NCI-H187 (cell line): ENCODE measurements at places on chromosomes 1 and 21.

DNA sequence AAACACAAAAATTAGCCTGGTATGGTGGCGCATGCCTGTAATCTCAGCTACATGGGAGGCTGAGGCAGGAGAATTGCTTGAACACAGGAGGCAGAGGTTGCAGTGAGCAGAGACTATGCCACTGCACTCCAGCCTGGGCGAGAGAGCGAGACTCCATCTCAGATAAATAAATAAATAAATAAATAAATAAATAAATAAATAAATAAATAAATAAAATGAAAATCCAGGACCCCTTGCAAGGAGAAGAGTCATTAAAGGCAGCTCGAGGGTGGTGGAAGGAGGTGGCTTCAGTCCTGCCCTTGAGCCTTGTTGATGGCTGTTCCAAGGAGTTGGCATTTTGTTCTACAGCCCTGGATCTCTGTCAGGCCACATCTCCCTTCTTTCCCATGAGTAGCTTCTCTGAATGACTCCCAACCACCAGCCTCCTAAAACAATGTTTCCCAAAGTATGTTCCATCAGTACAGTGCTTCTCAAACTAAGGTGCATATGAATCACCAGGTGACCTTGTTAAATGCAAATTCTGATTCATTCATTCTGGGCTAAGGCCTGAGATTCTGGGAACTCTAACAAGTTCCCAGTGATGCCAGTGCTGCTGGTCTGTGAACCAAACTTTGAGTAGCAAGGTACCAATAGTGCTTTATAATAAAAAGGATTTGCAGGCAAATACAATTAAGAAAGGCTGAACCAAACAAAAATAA lies 99.0 kb downstream of the KCNN3 start:
- DNase-seq, result no peak

DNA sequence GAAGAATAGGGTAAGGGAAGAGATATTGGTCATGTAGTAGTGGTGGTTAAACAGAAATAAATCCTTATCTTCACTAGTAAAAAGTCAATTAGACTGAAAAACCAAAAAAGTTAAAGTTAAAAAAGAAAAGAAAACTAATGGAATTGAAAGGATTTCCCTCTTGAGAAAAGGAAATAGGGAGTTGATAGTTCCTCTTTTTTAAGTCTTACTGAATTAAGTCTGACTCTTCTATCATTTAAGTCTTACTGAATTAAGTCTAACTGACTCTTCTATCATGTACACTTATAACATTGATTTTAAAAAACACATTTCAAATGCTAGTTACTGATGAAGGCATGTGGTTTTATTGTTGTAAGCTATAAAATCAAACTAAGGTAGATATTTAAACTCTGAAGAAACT lies 49.5 kb upstream of the TENT5C start:
- DNase-seq, result no peak

DNA sequence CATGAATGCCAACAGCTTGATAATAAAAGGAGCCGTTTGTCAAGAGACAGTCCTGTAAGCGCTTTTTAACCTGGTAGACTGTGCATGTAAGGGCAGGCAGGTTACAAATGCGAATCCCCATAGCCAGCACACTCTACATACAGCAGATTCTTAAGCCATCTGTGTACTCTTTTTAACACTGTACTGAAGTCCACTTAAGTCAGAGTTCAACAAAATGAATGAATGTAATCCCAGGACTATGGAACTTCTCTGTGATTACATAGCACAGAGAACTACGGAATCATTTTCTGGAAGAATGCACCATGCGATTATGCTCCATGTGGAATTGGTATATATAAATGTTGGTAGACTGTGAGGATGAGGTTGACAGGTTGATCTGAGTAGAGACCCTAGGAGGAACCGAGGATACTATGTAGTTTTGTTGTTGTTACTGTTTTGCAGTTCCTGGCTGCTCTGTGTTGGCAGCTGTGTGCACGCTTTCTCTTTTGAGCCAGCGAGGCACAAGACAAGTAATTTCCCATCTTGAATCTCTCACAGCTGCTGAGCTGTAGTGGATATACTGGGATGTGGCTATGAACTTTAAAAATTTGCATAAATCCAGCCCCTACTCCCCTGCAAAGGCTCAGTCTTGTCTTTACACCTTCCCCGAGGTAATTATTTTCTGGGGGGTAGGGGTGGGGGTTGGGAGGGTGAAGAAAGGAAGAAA lies 21.9 kb downstream of the LRRC8D start:
- peak; percentile 56 for DNase-seq

- DNase-seq, result no peak
Measured at GRCh38 chr1:75980972-75981897, 49.0 kb upstream of the ASB17 start.

DNA sequence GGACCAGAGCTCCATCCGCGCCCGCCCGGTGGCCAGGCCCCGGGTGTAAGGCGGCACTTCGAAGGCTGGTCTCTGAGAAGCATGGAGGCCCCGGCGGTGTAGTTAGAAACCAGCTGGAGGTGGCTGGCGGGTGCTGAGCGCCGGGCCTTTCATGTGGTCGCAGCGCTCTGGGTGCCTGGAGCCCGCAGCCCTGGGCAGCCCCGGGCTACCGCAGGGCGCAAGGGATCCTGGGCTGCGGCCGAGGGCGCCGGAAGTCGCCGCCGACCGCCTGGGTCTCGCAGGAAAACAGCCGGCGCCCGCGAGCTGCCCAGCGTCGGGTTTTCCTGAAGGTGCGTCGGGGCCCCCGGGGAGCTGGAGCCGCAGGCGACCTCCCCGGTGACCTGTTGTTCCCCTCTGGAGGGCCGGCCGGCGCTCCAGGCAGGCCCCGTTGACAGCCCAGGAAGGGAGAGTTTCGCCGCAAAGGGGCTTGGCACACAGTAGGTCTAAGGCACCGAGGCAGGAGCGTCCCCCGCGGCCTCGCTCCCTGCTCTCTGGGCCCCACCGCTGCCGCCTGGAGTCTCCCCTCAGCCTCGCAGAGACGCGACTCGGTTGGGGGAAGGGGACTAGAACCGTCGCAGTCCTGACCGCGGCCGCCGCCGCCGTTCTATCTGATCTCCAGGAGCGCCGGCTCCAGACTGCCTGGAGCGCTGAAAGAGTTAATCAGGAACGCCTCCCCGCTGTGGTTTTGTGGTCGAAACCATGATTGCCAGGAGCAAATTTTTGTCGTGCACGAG lies 2.7 kb downstream of the GRHL3 start:
- no peak for DNase-seq

- DNase-seq, result no peak
Measured at GRCh38 chr21:31064803-31065202, 26.5 kb upstream of the KRTAP19-8 start.

DNA sequence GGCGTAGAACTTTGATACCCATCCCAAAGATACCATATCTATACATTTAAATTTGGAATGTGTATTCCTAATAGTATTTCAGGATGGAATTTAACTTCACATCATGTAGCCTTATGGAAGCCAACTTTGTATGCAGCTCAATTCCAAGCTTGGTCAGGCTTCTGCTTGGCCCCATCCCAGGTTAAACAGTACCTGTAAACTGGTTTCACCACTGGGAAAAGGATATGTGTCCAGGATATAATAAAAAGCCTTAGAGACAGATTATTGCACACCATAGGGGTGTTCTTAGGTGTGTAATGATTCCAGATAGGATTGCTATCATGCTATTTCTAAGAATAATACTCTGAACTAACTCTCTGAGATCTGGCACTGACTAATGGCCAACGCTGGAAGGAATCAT lies 28.1 kb downstream of the ADAM30 start:
- DNase-seq, result no peak

- DNase-seq, result no peak
Measured at GRCh38 chr1:198064181-198064580, 92.6 kb upstream of the NEK7 start.

GRCh38 chr1:42279055-42279454 lies 56.0 kb downstream of the FOXJ3 start:
- DNase-seq, result no peak

DNA sequence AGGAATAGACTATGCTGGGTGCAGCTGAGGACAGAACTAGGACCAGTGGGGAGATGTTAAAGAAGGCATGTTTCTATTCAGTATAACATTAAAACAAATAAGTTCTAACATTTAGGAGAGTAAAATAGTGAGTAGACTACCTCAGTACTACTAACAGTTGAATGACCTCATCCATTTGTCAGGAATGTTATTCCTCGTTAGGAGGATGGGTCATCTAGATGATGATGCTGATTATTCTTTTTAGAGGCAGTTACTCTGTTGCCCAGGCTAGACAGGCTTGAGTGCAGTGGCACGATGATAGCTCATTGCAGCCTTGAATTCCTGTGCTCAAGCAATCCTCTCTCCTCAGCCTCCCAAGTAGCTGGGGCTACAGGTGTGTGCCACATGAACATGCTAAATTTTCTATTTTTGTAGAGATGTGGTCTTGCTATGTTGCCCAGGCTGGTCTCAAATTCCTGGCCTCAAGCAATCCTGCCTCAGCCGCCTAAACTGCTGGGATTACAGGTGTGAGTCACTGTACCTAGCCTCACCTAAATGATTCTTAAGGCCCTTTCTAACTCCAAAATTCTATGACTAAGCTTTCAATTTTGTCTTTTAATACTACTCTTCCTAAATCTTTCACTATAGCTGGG lies 9.3 kb downstream of the EEIG2 start:
- no peak for DNase-seq
